ENCODE measurements at places on chromosomes 7 and 10. TPM values are rescaled to one million over a fixed set of nuclear protein-coding genes. Genes with fewer than 3 reads are reported as not detected.

DNA sequence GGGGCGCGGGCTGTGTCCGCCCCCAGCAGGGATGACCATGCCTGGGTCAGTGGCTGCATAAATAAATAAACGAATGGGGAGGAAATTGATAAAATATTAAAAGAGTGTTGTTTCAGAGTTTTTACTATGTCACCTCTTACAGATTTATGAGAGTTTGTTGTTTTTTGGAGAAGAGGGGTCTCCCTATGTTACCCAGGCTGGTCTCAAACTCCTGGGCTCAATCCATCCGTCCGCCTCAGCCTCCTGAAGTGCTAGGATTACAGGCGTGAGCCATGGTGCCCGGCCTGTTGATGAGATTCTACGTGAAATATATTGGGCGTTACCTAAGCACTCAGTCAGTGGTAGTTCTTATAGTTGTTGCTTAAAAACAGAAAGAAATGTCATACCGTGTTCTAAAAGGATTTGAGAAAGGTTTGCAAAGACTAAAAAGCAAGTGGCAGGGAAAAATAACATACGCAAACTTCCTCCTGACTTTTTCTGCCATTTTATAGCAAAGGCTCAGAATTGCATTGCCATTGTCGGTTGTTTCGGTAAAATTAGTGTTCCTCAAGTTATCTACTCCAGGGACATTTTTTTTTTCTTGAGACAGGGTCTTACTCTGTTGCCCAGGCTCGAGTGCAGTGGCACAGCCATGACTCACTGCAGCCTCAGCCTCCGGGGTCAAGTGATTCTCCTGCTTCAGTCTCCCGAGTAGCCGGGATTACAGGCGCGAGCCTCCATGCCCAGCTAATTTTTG, 39.5 kb upstream of the FOXK1 start:
- H3K4me3 ChIP-seq, result peak overlapping the region; percentile 60
- H3K27ac ChIP-seq, result peak overlapping the region; percentile 73
- H3K27me3 ChIP-seq, result no peaks in the 10 kb centered on the region
- DNase-seq, result no peak
- no peaks in the 10 kb centered on the region for H3K36me3 ChIP-seq

GRCh38 chr7:131145026-131145425, 182.7 kb upstream of the MKLN1 start:
- no peak overlapping the region for H3K27ac ChIP-seq
- H3K4me3 ChIP-seq, result no peak overlapping the region

DNA sequence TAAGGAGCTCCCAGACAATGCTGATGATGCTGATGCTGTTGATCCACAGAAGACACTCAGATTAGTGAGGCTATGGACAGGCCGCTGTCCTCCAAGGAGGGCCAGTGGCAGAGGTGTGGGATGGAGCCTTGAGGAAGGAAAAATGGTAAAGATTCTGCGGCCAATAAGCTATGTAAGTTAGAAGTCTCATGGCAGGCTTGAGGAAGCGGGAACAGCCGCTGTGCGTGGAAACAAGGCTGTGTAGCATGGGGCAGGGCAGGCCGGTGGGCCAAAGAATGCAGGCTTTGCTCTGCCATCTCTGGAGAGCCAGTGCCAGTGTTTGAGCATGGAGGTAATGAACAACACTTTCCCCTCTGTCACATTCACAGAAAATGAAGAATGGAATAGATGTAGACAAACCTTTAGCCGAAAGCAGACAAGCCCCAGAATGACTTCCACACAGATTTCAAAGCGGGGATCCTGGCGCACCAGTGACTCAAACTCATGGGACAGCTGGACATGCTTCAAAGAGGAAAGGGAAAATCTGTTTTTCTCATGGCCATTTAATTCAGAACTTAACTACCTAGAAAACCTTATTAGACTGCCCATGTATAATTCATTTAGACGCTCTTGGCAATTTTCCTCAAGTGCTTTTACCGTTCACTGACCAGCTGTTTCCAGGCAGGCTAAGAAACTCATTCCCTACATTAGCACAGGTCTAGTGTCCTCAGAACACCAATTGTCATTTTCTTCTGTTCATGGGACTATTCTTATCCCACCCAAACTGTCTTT, 16.9 kb upstream of the FIGNL1 start:
- H3K4me1 ChIP-seq, result peaks cover 6% of the 10 kb centered on the region
- no peaks in the 10 kb centered on the region for H3K27me3 ChIP-seq
- H3K4me3 ChIP-seq, result no peak overlapping the region
- H3K36me3 ChIP-seq, result no peaks in the 10 kb centered on the region
- no peak for DNase-seq

- no peak overlapping the region for H3K4me3 ChIP-seq
- DNase-seq, result no peak
- H3K4me1 ChIP-seq, result no peaks in the 10 kb centered on the region
- peak overlapping the region; percentile 63 for H3K27ac ChIP-seq
Measured at GRCh38 chr10:7218968-7219367, 191.9 kb downstream of the SFMBT2 start.

- peaks cover 30% of the 10 kb centered on the region for H3K4me1 ChIP-seq
- H3K4me3 ChIP-seq, result no peak overlapping the region
- DNase-seq, result no peak
- H3K27me3 ChIP-seq, result no peaks in the 10 kb centered on the region
- H3K27ac ChIP-seq, result peak overlapping the region; percentile 87
- H3K36me3 ChIP-seq, result peaks cover 17% of the 10 kb centered on the region
Measured at GRCh38 chr10:60281331-60281730, 108.3 kb downstream of the ANK3 start.

DNA sequence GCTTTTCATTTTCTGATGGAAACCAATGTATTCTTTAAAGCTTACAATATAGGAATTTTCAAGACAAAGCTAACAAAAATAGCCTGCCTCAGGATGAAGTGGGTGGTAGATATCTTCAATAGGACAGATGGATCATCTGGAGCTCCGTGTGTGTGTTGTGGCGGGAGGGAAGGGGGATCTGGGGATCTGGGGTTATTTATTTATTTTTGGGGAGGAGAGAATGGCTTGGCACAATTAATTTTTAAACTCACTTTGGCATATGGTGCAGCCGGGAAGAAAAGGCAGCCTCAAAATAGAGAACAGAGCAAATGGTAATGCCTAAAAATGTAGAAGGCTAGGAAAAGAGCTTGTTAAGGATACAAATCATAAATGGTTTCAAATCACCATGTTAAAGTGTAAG, 11.6 kb upstream of the ABLIM1 start:
- no peak for DNase-seq
- no peaks in the 10 kb centered on the region for H3K36me3 ChIP-seq
- H3K4me1 ChIP-seq, result no peaks in the 10 kb centered on the region
- no peaks in the 10 kb centered on the region for H3K27me3 ChIP-seq
- no peak overlapping the region for H3K4me3 ChIP-seq

- H3K4me3 ChIP-seq, result peak overlapping the region; percentile 78
- H3K27ac ChIP-seq, result peak overlapping the region; percentile 44
- no peaks in the 10 kb centered on the region for H3K27me3 ChIP-seq
- peaks cover 33% of the 10 kb centered on the region for H3K4me1 ChIP-seq
- no peaks in the 10 kb centered on the region for H3K36me3 ChIP-seq
- no peak for DNase-seq
Measured at GRCh38 chr7:159143780-159144757, 598 bp downstream of the VIPR2 start.

DNA sequence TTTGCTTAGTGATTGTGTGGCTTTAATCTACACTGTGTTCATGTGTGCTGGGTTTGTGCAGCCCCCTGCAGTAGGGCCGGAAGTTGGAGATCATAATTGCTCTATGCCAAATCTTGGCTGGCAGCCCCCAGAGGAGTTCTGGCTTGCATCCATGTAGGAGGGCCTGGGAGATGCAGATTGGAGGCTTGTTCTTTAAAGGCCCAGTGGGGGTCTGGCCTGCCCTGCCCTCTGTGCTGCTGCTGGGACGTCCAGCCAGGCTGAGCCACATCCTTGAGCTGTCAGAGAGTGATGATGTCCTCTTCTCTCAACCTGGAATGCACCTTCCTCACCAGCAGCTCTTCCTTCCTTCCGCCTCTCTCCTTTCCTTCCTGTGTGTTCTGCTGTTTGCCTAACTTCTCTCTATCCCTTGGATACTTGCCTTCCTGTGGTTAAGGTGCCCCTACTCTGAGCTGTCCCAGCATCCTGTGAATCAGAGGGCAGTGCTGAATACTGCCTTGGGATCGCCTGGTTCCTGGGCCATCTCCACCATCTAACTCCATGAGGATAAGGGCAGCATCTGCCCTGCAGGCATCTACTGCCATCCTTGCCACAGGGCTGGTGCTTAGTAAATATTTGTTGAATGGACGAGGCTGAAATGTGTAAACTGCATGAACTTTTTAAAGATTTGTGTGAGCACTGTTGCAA, 30.2 kb downstream of the DOCK1 start:
- no peaks in the 10 kb centered on the region for H3K4me1 ChIP-seq
- H3K36me3 ChIP-seq, result no peaks in the 10 kb centered on the region
- no peaks in the 10 kb centered on the region for H3K27me3 ChIP-seq
- H3K4me3 ChIP-seq, result no peak overlapping the region
- H3K27ac ChIP-seq, result no peak overlapping the region
- no peak for DNase-seq

GRCh38 chr7:123437447-123437995, 96.9 kb downstream of the IQUB start:
- H3K27ac ChIP-seq, result no peak overlapping the region
- H3K4me3 ChIP-seq, result no peak overlapping the region
- no peaks in the 10 kb centered on the region for H3K4me1 ChIP-seq
- H3K27me3 ChIP-seq, result no peaks in the 10 kb centered on the region

DNA sequence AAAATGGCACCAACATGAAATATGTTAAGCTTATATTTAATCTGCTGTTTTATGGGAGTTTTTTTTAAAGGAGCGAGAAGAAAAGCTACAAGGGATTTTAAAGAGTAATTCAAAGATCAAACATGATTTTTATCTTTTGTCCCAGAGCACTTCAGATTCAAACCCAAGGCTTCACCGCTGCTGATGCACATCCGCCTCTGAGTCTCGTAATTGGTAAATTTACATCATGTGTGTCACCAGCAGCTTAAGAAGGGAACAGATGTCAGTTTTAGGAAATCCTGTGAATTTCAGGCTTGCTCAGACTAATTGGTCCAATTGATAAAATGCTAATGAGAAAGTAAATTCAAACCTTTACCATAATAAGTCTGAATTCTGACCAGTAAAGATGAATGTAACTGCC, 406.3 kb downstream of the GFRA1 start:
- no peaks in the 10 kb centered on the region for H3K27me3 ChIP-seq

DNA sequence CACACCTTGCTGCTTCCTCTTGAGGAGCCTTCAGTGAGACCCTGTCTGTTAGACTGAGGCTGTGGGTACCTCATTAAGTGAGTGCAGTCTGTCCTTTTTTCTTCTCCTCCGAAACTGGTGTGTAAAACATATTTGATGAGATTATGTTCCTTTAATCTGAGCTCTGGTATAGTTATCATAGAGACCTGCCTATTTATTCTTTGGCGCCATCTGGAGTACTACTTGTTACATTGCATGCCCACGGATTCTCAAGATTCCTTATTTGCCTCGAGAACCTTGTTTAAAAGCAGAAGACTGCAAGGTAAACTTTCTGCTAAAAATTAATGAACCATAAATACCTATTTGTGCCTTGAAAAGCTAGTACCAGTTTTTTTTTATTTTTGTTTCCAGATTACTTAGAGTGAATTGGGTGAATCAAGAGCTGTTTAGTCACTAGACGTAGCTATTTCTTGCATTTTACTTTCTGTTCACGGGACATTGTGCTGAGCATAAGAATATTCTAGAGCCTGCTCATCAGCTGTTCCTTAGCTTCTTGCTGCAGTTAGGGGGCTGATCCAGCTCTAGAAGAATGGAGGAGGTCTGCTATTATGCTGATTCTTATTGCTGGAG, 16.9 kb upstream of the STMP1 start:
- no peak overlapping the region for H3K4me3 ChIP-seq
- no peaks in the 10 kb centered on the region for H3K4me1 ChIP-seq
- no peaks in the 10 kb centered on the region for H3K27me3 ChIP-seq
- H3K27ac ChIP-seq, result no peak overlapping the region
- DNase-seq, result no peak

DNA sequence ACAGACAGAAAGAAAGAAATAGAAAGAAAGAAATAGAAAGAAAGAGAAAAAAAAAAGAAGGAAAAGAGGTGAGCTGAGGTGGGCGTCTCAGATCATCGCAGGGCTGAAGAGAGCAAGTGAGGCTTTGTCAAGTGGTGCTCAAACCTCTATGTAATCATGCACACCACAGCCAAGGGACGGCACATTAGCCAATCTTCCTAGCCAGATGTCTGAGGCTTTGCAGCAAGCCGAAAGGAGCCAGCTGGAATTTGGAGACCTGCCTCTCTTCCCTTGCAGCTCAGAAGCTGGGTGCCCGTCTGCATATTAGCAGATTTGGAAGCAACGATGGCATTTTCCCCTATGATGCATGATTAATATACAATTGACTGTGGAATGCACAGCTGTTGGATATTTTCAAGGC, 52.5 kb downstream of the ADRA2A start:
- H3K36me3 ChIP-seq, result no peaks in the 10 kb centered on the region
- no peaks in the 10 kb centered on the region for H3K27me3 ChIP-seq
- H3K4me3 ChIP-seq, result no peak overlapping the region
- H3K27ac ChIP-seq, result no peak overlapping the region

- DNase-seq, result no peak
- H3K27me3 ChIP-seq, result no peaks in the 10 kb centered on the region
- no peaks in the 10 kb centered on the region for H3K4me1 ChIP-seq
- no peak overlapping the region for H3K27ac ChIP-seq
Measured at GRCh38 chr7:21318916-21319270, 109.0 kb upstream of the SP4 start.

DNA sequence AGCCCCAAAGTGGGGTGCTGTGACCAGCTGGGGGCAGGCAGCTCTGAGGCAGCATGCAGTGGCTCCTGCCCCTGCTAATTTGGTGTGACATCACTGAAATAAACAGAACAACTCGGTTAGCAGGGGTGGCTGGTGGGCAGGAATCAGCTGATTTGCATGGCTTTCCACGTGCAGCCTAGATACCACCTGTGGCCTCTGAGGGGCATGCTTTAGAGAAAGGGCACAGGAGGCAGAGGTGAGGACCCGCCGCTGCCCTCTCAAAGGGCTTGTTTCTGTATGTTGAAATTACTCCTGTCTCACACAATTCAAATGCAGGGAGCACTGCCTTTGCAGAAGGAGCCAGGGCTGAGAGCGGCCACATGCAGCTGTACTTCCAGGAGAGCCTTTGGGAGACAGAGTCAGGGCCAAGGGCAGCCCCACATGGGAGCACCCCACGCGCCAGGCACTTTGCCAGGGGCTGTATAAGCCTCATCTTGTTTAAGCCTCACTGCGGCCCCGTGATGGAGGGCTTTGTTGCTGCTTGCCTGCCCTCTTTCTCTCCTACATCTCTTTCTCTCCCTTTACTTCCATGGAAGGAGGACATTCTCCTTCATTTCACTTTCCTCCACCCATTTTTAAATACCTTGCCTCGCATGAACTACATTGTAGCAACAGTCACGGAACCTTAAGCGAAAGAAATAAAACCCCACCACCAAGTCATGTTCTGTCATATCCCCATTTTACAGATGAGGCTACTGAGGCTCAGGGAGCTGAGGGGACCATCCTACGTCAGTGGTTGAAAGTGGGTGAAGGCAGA, 137.7 kb downstream of the ZMIZ1 start:
- DNase-seq, result no peak
- no peaks in the 10 kb centered on the region for H3K27me3 ChIP-seq
- peaks cover 93% of the 10 kb centered on the region for H3K36me3 ChIP-seq
- peaks cover 28% of the 10 kb centered on the region for H3K4me1 ChIP-seq

GRCh38 chr10:49113741-49114141, 1.6 kb downstream of the VSTM4 start:
- H3K4me1 ChIP-seq, result no peaks in the 10 kb centered on the region
- H3K4me3 ChIP-seq, result peak overlapping the region; percentile 72
- H3K27me3 ChIP-seq, result no peaks in the 10 kb centered on the region
- H3K27ac ChIP-seq, result peak overlapping the region; percentile 86
- peak; percentile 57 for DNase-seq

The TMEM236 gene
- total RNA-seq, result 0.41 TPM

The ZMIZ1 gene
- 71.0 TPM for total RNA-seq

The CCDC172 gene
- total RNA-seq, result not detected

The SPRN gene
- not detected for total RNA-seq

The HGF gene
- 3.5 TPM for total RNA-seq

The CRHR2 gene
- total RNA-seq, result 0.22 TPM

The HOXA7 gene
- not detected for total RNA-seq

The SPDYE8 gene
- total RNA-seq, result not detected

The SPDYE5 gene
- not detected for total RNA-seq

Measured in right atrium auricular region (tissue), 2 donors.